Amygdala (tissue), 56 donors: ENCODE measurements at places on chromosomes 5 and 9.

DNA sequence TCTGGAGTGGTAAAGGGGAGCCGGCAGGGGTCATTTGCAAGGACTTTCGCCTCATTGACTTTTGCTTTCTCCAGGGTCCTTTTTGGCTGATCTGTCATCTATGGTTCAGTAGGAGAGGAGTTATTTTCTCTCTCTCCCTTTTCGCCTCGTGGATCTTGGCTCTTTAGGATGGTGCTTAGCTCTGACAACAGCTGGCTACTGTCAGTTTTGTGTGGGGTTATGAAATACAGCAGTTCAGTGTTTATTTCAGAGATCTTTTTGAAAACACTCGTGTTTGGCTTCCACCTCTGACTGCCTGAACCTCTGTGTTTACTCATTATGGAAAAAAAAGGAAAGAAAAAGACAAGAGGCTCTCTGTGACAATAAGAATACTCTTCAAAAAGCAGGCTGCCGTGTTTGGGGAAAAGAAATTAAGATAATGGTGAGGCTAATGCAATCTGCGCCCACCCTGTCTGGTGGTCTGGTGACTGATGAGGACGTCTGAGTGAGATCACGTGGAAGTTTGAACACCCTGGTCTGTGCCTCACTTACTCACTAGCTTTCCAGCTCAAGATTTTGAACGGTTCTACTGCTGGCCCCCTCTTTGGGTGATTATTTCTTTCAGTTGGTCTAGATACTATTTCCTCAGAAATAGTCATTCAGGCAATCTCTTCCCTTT, 567.7 kb downstream of the CAAP1 start:
- DNase-seq = no peak

DNA sequence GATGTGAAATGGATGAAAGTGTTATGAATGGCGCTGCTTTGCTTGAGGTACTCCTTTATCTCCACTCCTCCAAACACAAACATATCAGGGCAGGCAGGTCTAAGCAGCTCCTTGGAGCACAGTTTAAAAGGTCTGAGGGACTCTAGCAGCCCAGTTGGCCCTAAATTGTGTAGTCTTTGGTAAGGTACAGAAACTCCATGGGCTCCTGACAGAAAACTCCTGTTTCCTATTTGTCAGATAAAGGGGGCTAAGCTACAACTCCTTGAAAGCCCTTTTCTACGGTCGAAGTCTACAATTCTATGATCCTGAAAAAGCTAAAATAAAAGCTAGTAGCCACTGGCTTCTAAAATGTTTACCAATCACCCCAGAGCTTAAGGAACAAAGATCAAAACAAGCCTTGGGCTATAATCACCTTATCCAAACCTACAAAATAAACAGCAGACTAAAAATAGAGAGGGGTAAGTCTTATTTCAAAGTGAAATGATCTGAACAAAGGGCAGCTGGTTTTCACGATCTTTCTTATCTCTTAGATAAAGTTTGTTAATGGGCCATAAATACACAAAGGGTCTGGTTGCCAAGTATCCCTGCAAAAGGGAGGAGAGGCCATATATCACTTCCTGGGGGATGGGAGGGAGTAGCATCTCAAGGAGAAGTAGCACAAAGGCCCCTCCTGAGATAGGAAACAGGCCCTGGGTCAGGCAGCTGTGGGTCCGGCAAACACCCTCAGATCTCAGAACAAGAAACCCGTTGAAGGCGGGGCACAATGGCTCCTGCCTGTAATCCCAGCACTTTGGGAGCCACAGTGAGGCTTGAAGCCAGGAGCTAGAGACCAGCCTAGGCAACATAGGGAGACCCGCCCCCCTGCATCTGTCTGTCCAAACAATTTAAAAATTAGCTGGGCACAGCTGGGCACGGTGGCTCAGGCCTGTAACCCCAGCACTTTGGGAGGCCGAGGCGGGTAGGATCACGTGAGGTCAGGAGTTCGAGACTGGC, 28.3 kb upstream of the DENND4C start:
- DNase-seq = no peak

DNA sequence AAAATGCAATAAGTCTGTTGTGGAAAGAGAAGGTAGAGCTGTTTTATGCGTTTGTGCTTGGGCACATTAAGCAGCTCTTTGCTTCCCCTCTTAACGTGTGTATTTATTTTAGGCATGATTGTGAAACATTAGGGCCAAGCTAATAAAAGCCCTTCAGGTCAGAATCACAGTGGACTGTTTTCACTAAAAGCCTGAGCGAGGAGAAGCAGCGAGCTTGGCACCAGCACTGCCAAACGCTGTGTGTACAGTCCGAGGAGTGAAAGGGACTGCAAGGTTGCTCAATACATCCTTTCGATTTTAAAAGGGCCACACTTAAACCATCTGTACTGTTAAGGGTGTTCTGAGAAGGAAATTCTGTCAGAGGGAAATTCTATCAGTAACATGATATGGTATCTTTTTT, 107.2 kb upstream of the CKMT2 start:
- DNase-seq = no peak

GRCh38 chr5:53482717-53483638, 2.5 kb downstream of the FST start:
- DNase-seq = no peak

- no peak for DNase-seq
Measured at GRCh38 chr9:82670726-82671125, 392.2 kb downstream of the RASEF start.

DNA sequence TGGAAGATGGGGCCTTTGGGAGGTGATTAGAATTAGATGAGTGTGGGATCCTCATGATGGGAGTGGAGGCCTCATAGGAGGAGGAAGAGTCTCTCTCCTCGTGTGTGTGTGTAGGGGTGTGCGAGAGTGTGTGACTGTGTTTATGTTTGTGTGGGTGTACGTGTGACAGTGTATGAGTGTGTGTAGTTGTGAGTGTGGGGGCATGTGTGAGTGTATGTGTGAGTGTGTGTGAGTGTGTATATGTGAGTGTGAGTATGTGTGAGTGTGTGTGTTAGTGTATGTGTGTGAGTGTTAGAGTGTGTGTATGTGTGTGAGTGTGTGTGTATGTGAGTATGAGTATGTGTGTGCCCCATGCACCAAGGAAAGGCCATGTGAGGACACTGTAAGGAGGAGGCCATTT, 68.2 kb upstream of the SMIM15 start:
- DNase-seq = no peak

DNA sequence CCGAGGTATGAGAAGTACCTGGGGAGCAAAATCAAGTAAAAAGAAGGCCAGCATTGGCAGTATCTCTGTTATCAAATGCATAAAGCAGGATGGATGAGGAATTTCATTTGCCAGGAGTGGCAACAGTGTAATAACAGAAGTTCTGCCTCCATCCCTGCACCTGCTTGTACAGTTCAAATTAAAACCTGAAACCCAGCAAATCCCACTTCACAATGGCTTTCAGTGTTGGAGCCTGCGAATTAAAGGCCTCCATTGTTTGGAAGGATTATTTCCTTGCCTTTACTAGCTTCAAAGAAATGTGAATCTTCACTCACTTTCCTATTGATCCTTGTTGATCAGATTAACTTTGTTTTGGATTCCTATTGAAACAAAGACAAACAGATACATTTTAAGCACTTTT, 31.5 kb upstream of the IRX1 start:
- DNase-seq = no peak

DNA sequence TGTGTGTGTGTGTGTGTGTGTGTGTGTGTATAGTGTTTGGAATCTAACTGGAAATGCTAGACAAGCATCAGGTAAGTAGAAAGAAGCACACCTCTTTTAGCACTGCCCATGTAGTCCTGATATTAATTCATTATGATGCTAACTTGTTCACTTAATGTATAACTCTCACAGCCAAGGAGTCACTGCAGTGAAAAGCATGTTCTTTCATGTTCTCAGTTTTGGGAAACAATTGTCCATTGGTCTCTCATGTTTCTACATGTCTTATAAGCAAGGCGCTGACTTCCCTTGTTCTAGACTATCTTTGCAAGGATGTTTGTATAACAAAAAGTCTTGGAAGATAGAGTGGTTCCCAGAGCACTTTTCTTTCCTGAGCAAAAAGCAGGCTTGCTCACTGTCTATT, 148.8 kb upstream of the TNPO1 start:
- no peak for DNase-seq

DNA sequence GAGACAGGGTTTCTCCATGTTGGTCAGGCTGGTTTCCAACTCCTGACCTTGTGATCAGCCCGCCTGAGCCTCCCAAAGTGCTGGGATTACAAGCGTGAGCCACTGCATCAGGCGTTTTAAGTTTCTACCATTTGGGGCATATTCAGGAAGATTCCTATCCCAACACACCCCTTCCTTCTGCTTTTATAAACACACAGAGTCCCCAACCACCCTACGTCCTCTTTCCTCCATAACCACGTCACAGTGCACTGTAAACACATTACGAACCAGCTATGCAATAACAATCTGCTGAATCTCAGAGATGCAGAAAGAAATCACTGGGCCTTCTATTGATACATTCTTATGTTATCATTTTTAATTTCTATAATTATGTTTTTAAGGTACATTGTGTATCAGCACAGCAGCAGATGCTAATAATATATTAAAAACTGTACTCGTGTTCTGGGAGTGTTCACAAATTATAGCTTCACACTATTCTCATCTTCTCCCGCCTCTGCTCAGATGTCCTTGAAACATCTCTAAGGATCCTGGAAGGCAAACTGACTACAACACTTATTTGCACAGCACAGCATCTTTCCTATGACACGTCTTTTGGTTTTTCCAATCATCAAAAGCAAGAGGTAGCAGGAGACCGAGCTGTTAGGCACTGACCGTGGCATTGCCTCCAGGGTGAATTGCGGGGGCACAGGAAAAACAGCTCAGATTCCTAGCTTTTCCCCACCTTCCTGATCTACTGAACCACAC, 60.2 kb downstream of the KCNIP1 start:
- no peak for DNase-seq
